ENCODE measurements at places on chromosomes 16 and 17. TPM values are rescaled to one million over a fixed set of nuclear protein-coding genes. Genes with fewer than 3 reads are reported as not detected.
A peak's percentile ranks its signal among the peaks of the same experiment; 100 is the strongest.

GRCh38 chr17:78624324-78625151, 47.3 kb upstream of the DNAH17 start:
- DNase-seq: no peak

The TNP2 gene
- total RNA-seq: not detected

DNA sequence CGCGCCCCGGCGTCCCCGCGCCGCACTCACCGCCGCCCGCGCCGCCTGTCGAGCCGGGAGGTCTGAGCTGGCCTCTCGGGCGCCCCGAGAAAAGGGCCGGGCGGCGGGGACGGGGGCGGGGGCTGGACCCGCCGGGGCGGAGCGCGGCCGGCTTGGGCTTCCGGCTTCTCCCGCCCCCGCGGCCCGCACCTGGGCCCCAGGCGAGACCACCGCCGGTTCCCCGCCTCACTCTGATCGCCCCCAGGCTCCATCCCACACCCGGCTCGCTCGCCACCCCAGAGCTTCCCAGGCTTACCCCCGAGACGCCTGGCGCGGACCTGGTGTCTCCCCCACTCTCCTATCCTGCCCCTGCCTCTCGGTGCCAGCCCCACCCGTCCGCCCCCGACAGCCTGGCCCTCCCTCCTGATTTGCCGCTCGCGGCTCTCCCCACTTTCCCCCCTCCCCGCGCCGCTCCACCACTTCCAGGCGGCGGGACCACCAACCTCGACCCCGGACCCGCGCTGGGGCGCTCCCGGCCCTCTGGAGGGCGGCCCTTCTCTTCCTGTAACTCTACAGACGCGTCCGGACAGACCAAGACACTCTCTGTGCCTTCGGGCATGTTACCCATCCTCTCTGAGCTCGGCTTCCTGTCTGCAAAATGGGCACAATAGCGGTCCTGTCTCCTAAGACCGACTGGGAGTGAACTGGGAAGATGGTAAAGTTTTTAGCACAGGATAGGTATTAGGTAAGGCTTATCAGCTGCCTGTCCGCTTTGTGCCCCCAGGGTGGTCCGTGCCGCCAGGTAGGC, at the start of gene LITAF:
Gene LITAF, minus strand, starts transcription at position 64 of the 787 bp plus-strand sequence. CDS start 30,189 bp downstream, outside the sequence.
- DNase-seq: peak; percentile 90

- no peak for DNase-seq
Measured at GRCh38 chr16:75207831-75208230, 870 bp upstream of the CTRB2 start.

GRCh38 chr17:27631897-27632725, 1.1 kb downstream of the LGALS9 start:
- no peak for DNase-seq

- DNase-seq: no peak
Measured at GRCh38 chr16:1526608-1527555, 6.6 kb upstream of the TMEM204 start.

GRCh38 chr16:9048302-9048700, 43.1 kb upstream of the HAPSTR1 start:
- no peak for DNase-seq

DNA sequence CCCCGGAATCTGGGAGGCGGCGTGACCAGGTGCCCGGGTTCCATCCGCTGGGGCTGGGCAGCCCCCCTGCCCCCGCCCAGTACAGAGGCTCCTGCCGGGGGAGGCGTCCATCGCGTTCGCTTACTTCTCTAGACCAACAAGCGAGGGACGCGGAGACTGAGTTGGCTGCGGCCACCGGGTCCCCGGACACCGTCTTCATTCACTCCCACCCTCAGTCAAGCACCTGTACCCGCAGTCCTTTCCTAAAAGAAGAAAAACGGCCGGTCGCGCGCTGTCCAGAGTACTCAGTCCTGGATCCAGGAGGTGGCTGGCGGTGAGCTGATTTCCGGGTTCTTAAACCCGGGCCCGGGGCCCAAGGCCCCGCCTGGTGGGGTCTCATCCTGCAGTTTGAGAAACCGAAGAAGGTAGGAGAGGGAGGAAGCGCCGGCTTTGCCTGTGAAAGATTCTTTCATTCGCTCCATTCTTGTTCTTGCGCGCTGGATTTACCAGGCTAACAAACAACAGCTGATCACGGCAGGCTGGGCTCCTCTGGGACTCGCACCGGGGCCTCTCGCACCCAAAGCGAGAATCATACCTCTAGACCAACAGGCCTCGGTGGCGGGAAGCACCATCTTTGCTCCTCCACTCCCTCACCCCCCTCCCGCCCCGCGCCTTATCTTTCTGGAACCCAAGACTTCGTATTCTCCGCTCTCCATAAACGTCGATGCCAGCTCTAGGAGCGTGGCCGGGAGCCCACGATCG, 17.4 kb upstream of the OR1F1 start:
- DNase-seq: no peak

The SLC5A10 gene
- total RNA-seq: not detected

- no peak for DNase-seq
Measured at GRCh38 chr16:49986351-49987124, 38.5 kb upstream of the CNEP1R1 start.

- DNase-seq: no peak
Measured at GRCh38 chr16:26070302-26071100, 378.7 kb downstream of the HS3ST4 start.

- DNase-seq: no peak
Measured at GRCh38 chr17:74108126-74108705, 95.3 kb upstream of the RPL38 start.

The CCDC92B gene
- 0.20 TPM for total RNA-seq

The ENPP7 gene
- not detected for total RNA-seq

DNA sequence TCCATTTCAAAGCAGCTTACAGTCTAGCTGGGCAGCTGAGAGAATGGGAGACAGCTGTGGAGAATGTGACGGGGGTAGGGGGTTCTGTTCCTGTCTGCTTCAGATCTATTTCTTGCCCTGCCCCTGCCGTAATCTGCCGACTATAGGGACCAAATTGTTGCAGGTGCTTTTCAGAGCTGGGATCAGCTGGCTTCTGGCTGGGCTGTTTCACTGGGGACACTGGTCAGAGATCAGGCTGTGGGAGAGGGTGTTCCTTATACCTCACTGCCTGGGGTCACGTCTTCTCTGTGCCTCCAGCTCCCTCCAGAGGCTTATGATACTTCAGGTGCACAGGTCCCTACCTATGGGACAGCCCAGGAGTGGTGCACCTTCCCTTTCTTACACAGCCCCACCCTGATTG, 514.9 kb upstream of the GOT2 start:
- no peak for DNase-seq

GRCh38 chr17:73867056-73867455, 222.8 kb upstream of the SDK2 start:
- DNase-seq: no peak

DNA sequence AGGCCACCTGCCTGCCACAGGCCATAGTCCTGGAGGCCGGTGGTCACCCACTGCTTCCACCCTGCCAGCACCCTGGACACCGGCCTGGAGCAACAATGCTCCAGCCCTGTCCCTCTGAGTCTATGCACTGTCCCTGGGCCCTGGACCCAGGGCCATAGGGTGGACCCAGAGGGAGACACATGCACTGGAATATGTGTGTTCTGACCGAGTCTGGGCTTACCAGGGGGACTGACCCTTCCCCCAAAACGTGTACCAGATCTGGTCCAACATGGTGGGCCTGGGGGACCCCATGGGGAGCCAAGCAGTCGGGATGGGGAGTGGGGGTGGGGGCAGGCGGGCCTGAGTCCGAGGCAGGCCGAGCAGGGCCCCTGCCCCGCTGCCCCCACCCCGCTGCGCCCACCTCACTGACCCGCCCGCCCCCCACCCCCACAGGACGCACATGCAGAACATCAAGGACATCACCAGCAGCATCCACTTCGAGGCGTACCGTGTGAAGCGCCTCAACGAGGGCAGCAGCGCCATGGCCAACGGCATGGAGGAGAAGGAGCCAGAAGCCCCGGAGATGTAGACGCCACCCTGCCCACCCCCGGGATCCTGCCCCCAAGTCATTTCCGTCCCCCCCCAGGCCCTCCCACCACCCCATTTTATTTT, 357.4 kb downstream of the SEC14L1 start:
- peak; percentile 56 for DNase-seq

The C16orf46 gene
- 1.5 TPM for total RNA-seq

DNA sequence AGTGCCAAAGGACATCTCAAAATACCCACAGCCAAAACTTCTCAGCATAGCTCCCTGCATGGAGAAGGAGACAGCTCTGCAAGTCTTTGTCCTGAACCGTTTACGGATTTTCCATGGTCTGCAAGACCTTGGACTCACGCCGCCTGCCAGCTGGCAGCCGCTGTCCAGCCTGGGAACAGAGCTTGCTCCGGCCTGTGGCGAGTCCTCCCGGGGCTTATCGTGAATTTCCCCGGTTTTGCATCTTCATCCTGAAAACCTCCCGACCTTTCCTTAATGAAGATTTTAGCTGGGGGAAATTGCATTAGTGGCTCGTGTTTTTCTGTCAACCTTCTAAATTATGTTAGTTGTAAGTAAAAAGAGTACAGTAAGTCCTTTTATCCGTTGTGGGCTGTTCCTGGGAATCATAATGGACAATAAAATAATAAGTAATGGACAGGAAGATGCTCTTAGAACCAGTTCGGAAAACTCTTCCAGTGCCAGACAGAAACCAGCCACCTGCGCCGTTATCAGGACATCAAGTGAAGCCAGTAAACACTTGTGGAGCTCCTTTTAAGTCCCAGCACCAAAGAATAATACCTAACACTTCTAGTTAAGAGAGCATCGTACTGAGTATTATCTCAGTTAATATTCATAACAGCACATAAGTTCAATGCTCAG, 112.4 kb upstream of the NOL11 start:
- DNase-seq: no peak

DNA sequence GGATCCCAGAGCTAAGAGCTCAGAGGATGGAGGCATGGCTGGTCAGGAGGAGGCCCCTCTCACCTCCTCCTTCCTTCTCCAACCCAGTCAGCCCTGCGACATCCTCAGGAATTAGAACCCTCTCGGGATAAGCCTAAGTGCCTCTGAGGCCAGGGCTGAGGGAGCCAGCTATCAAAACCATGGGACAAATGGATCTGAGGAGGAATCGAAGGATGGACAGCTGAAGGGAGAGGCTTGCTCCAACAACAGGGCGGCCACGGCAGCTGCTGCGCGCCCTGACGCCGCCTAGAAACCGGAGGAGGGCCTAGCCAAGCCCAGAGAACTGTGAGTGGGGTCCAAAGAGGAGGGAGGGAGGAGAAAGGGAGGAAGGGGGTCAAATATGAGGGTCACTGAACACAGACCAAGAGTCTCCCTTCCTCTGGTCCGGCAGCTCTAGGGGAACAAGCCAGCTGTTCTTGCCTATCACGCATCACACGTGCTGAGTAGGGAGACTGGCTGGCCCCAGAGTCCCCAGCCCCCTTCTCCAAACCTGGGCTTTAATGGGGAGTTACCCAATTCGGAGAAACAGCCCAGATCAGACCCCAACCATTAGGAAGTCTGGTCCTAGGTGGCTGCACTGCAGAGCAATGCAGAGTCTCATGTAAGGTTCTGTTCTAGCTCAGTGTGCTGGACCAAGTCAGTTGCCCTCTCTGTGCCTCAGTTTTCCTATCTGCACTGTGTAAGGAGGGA, 5.9 kb upstream of the HOXB13 start:
- DNase-seq: peak; percentile 28

The C17orf100 gene
- 1.3 TPM for total RNA-seq

DNA sequence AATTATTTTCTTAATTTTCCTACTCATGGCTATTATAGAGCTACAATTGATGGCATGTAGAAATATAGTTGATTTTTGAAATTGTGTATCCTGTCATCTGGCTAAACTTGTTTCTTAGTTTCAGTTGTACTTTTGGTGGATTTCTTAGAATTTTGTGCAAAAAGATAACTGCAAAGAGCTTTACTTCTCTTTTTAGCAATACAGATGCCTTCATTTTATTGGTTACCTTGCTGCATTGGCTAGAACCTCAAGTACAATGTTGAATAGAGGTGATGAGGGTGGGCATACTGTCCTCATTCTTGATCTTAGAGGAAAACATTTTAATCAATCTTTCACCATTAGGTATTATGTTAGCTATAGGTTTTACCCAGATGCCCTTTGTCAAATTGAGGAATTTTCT, 67.9 kb downstream of the METRNL start:
- DNase-seq: no peak

- no peak for DNase-seq
Measured at GRCh38 chr17:52106638-52107261, 51.8 kb downstream of the CA10 start.

DNA sequence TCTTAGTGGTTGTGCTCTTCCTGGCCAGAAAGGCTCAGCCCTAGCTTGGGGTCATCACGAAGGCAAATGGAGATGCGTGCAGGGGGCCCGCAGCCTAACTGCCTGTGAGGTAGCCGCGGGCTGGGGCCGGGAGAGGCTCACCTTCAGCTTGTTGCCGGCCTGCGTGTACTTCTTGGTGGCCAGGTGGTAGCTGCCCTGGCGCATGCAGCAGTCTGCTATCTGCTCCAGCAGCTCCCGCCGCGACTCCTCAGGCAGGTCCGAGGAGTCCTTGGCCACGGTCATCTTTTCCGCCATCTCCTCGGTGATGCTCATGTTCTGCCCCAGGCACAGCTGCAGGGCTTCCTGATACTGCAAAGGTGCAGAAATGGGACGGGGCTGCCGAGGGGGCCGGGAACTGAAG, 13.0 kb upstream of the TMEM204 start:
- DNase-seq: no peak

- DNase-seq: no peak
Measured at GRCh38 chr17:53253956-53254597, 568.6 kb upstream of the KIF2B start.

DNA sequence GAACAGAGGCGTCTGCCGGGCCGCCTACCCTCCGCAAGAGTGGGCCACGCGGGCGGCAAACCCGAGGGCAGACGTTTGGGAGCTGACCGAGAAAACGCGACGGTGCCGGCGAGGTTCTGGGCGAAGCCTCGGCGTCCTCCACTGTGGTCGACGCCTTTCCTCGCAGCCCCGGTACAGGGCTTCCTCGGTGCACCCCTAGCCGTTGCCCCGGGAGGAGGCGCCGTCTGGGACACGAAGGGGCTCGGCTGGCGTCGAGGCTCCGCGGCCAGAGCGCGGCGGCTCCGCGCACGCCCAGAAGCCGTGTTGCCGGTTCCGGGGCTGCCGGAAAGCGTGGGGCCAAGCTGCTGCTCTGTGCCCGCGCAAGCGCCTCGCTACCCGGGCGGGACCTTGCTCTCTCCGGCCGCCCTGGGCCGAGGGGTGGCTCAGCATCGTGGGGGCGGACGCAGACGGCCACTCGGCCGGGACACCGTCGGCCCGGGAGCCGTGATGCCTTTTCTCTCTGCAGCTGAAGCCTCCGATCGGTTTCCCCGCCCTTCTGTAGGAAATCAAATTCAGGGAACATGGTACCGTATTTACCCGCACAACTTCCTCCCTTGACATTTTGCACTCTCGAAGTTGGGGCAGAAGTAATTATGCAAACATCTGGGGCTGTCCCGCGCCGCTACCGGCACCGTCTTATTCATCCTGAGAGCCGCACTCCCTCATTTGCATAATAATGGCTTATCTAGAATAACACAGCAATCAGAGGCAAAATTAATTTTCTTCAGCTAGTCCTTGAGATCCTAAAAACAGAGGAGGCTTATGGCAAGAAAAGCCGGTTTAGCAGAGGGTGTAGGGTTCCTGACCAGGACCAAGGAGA, 7.3 kb upstream of the CBX8 start:
- no peak for DNase-seq

DNA sequence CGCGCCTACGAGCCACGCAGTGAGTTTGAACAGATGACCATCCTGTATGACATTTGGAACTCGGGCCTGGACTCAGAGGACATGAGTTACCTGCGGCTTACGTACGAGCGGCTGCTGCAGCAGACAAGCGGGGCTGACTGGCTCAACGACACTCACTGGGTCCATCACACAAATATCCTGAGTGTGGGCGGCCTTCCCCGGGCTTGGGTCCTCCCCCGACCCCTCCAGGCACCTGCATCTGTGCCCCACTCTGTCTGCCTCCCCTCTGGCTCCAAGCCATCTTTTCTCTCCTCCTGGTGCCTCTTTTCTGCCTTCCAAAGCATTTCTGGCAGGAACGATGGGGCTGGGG, 5.0 kb upstream of the HSD3B7 start:
- DNase-seq: no peak

- DNase-seq: peak; percentile 90
Measured at GRCh38 chr17:45098869-45099616, 33.3 kb downstream of the PLCD3 start.
